HFFc6 (cell line): ENCODE measurements at places on chromosomes 3 and 15. TPM values are rescaled to one million over a fixed set of nuclear protein-coding genes. Genes with fewer than 3 reads are reported as not detected.

Gene EIF4G1
- total RNA-seq = 554 to 564 TPM (median 556 TPM) in 3 replicates

Gene GNAT1
- not detected in 2 replicates for total RNA-seq

Gene TUSC7
- total RNA-seq = not detected in 3 replicates

Gene GOLGA8T
- total RNA-seq = not detected in 3 replicates
